Sigmoid colon (tissue), 7 donors: ENCODE measurements at places on chromosomes 4 and X.

DNA sequence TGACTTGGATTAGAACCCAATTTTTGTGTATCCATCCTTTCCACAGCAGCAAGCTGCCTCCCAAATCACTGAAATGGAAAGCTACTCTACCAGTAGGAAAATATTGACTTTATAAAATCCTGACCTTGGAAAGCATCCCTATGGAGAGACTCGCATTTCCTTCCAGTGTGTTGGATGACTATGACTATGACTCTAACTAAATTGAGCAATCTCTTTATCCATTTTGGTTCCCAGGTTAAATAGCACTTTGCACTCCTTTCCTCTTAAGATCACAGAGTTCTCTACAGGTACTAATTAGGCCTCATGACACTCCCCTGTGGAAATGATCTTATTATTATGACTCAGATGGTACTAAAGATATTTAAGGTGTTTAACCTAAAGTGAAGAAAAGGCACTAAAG lies 431.8 kb downstream of the PPARGC1A start:
- H3K4me1 ChIP-seq = no peaks in the 10 kb centered on the region
- H3K36me3 ChIP-seq = no peaks in the 10 kb centered on the region
- no peak for DNase-seq
- H3K4me3 ChIP-seq = no peak overlapping the region

DNA sequence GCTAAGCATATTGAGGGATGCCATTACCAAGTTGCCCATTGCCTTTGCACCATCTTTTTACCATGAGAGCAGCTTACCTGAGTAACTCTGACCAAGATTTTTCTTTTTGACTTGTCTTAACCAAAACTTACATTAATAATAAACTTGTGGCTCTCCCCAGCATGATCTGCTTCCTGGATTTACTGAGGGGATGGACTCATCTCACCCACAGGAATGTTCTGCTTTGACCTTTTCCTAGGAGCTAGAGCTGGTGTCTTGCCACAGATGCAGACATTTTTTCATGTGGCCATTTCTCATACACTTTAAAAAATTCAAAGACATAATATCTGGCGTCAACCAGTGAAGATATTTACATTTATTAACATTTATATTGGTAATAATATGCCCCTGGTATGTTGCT lies 79.2 kb upstream of the EFHC2 start:
- H3K27me3 ChIP-seq = no peaks in the 10 kb centered on the region
- H3K36me3 ChIP-seq = no peaks in the 10 kb centered on the region

DNA sequence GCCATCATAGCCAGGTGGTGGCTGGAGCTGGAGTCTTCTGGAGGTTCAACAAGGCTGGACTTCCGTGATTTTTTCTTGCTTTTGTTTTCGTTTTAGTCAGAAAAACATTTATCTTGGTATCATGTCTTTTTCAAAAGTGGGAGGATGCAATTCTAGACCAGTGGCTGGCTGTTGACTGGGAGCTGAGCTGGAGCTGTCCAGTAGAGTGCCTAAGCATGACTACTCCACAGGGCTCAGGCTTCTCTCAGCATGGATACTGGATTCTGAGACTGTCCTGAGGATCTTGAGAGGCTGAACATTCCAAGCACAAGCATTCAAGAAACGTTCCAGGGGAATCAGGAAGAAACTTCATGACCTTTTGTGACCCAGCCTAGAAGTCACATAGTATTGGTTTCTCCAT lies 598.1 kb downstream of the MID1IP1 start:
- H3K27ac ChIP-seq = peak overlapping the region; percentile 13
- H3K4me1 ChIP-seq = no peaks in the 10 kb centered on the region
- no peaks in the 10 kb centered on the region for H3K27me3 ChIP-seq
- no peak overlapping the region for H3K4me3 ChIP-seq

GRCh38 chr4:97942137-97942536 lies 201.1 kb downstream of the STPG2 start:
- no peaks in the 10 kb centered on the region for H3K4me1 ChIP-seq
- H3K27ac ChIP-seq = no peak overlapping the region
- H3K36me3 ChIP-seq = no peaks in the 10 kb centered on the region
- no peak overlapping the region for H3K4me3 ChIP-seq
- DNase-seq = no peak
- H3K27me3 ChIP-seq = no peaks in the 10 kb centered on the region
